Inflammatory macrophage (primary cell): ENCODE measurements at places on chromosomes 7 and 10.

DNA sequence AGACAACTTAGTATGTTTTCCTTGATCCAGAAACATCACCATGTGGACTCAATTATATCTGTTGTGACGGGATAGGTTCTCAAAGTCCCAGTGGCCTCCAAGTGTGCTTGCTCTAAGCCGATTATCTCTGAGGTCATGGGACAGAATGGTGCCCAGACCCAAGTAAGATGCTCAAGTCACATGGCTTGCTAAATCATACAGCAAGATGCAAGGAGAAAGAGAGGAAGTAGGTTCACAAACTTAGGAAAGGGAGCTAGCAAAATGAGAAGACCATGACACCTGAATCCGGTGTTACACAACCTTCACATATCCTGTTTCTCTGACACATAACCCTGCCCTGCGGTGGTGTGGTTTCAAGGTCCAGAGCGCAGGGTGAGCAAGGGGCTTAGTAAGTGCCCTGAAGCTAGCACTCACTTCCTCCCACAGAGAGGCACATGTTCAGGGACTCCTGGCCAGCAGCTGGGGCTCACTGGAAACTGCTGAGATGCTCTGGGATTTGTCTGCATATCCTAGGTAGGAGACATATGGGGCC, 590.9 kb upstream of the ANKRD30A start:
- DNase-seq, result peak; percentile 3

DNA sequence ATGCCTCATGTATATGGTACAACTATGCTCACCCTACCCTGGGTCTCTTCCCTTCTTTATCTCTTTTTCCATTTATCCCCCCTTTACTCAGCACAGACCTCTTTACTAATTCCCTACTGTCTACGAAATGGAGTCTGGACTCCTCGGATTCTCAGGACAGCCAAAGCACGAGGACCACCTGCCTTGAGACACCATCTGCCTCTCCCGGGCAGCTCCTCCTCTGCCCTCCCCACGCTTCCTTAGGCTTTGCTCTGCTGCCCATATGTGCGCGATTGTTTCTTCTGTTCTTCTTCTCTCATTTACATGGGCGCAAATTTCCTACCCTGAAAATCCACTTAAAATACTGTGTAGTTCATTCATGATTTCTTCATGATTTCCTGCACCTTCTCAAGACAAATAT, 62.7 kb upstream of the STK17A start:
- DNase-seq, result no peak

DNA sequence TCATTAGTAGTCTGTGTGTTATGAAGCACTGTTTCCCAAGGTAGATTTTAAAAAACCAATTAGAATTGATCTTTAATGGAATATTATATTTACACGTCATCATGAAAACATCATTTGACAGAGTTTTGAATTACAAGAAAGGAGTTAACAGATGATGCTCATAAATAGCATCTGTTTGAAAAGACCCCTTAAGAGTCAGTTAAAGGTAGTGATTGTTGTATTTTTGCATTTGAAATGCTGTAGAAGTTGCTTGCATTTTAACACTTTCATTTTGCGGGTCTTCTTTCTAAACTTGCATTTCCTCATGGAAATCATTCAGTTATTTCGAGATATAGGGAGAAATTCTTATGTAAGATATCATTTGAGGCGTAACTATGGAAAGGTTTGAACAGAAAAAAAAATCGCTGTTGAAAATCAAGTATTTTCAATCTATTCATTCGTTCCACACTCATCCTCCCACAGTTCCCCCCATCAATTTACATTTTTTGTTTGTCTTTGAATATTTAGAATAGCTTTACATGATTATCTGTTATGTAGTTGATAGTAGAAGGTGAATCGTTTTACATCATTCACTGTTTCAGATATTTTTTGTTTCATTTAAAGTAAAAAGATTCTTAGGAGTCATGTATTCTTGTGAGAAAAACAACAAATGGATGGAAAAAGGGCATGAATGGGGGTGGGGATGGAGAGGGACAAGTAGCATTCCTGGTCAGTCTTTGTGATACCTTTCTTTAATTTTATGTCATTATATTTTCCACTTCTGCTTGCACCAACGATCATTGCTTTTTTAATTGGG, 3.0 kb upstream of the SKIDA1 start:
- DNase-seq, result no peak

- peak; percentile 66 for DNase-seq
These were observed 73.7 kb downstream of the WDFY4 start for GRCh38 chr10:48758411-48758810.

DNA sequence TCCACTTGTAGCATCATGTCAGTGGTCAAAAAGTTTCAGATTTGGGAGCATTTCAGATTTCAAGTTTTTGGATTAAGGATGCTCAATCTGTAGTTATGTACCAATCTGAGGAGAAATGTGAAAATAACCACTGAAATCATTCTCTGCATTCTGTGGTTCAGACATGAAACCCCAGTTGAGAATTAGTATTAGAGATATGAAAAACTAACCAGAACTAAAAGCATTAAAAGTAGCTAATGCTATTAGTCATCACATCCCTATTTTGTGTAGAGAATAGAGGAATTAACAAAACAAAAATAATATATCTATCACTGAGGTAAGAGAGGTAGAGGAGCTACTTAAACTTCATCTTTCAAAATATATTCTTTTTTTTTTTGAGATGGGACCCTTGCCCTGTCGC, 28.0 kb downstream of the MICU1 start:
- DNase-seq, result no peak

GRCh38 chr10:64148607-64149006, 627.4 kb downstream of the REEP3 start:
- DNase-seq, result no peak

GRCh38 chr10:132382231-132382922, 14.6 kb upstream of the PWWP2B start:
- DNase-seq, result no peak

DNA sequence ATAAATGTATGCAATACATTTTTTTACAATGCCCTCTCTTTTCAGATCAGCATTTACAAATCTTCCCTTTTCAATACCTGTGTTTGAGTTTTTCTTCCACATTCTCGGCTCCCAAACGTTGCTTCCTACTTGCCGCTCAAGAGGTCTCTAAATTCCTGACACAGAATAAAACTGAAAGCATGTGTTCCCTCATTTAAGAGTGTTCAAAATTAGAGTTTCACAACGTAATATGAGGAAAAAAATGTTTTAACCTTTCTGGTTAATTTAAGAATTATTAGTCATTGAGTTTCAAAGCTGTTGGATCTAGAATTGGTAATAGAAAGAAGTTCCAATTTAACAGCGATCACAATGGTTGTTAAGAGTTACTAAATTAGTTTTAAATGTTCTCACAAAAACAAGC, 100.4 kb downstream of the ARID5B start:
- no peak for DNase-seq

DNA sequence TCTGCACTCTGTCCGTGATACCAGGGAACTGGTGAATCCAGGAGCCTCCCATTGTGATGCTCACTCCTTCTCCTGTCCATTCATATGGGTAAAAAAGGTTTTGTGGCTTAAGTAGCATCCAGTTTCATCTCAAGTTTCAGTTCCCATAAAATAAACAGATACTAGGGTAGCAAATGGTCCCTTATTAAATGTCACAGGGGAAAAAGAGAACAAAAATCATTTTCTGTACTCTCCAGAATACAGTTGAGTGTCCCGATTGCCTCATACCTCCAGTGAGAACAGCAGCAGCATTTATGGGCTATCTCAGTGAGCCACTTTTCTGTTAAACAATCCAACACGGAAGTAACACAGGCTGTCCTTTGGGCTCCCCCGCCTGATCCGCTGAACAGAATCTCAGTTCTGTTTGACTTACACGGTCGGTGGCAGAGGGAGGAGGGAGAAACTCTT, 179.6 kb downstream of the CELF2 start:
- peak; percentile 89 for DNase-seq

DNA sequence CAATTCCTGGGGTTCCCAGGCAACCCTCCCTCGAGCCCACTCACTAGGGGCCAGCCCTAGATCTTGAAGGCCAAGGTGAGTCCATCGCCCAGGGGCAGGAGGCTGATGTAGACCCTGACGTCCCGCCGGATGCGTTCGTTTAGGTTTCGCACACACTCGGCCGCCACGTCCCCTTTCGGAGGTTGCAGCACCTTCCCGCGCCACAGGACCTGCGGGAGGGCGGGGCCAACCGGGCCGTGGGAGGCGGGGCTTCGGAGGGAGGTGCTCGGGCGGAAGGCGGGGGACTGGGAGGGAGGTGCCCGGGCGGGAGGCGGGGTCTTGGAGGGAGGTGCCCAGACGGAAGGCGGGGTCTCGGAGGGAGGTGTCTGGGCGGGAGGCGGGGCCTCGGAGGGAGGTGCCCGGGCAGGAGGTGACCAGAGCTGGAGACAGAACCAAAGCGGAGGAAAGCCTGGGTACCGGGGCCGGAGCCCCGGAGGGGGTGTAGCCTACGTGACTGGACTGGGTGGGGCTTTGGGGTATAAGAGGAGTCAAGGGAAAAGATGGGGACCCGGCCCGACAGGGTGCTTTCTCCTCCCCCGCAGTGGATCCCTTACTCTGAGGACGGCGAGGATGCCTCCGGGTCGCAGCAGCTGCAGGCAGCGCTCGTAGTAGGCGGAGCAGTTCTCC, 1.6 kb downstream of the COMTD1 start:
- peak; percentile 94 for DNase-seq

- no peak for DNase-seq
These were observed 70.6 kb downstream of the CNNM2 start for GRCh38 chr10:102988404-102989314.

- no peak for DNase-seq
These were observed 58.9 kb upstream of the NCAPG2 start for GRCh38 chr7:158763454-158764033.

- DNase-seq, result peak; percentile 19
These were observed 7.1 kb downstream of the ZNF511 start for GRCh38 chr10:133315847-133316246.

DNA sequence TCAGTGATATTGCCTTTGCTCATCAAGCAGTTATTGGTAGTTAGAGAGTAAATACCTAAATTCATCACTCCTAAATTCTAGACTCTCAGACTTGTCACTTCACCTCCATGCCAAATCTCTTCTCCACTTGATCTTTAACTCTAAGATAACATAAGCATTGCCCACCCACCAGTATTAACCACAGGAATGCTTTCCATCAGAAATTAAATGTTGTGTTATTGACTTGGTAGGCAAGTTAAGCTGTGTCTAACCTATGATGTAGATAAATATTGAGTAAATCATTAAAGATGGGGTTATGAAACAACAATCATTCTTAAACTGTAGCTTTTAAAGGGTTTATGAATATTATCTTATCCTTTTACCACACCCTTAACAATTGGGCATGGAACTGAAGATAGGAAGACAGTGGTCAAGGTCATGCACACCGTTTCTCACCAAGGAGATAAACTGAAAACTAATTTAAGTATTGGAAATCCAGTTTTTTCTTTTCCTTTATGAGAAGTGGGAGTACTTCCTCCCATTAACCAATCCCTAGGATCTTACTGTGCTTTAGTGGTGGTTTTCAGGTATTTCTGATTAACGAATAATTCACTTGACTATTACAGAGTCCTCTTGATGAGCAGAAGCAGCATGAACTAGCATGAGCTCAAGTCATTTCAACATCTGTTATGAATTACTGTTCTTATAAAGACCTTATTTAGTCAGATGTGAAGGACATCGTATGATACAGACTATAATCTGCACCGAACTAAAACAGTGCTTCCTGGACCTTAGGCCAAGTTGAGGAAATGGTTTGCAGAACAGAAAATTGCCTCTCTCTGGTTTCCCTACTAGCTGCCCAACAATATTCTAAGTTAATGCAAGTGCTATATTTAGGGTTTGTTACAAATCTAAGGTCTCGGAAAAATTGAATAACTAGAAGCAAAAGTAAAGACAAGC, 142.0 kb downstream of the LCOR start:
- DNase-seq, result no peak

DNA sequence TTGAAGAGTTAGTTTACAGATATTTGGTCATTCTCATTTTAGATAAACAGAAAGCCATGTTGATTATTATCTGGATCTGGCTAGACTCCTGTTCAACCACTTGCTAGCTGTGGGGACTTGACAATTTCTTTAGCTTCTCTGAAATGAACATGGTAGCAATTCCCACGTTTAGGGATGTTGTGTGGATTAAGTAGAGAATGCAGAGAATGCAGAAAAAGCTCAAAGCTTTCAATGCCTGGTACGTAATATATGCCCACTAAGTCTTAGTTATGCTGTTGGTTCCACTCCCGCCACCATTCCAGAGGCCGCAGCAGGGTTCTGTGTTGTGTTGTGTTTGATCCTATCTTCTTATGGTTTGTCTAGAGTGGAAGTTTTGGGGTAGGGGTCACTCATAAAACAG, 39.2 kb upstream of the RPA3 start:
- DNase-seq, result no peak

GRCh38 chr10:65396997-65397396, 1528.8 kb upstream of the LRRTM3 start:
- DNase-seq, result no peak

GRCh38 chr10:93573924-93574323, 7.5 kb downstream of the FFAR4 start:
- no peak for DNase-seq

GRCh38 chr10:71082960-71083715, 129.2 kb upstream of the UNC5B start:
- peak; percentile 71 for DNase-seq

- DNase-seq, result peak; percentile 61
These were observed 170.8 kb upstream of the HABP2 start for GRCh38 chr10:113381981-113382509.

- DNase-seq, result no peak
These were observed 19.9 kb downstream of the CASD1 start for GRCh38 chr7:94529516-94529915.

GRCh38 chr7:101932083-101932482, 114.7 kb downstream of the CUX1 start:
- DNase-seq, result no peak

GRCh38 chr10:85175635-85176034, 847.2 kb downstream of the CCSER2 start:
- DNase-seq, result no peak

GRCh38 chr10:79079490-79080355, 11.0 kb downstream of the ZMIZ1 start:
- DNase-seq, result peak; percentile 52

- DNase-seq, result no peak
These were observed 488.5 kb upstream of the ANKRD30A start for GRCh38 chr10:36636879-36637278.

GRCh38 chr10:77349226-77349625, 288.4 kb downstream of the KCNMA1 start:
- no peak for DNase-seq

GRCh38 chr7:2567679-2568278, 9.0 kb downstream of the IQCE start:
- DNase-seq, result peak; percentile 50

DNA sequence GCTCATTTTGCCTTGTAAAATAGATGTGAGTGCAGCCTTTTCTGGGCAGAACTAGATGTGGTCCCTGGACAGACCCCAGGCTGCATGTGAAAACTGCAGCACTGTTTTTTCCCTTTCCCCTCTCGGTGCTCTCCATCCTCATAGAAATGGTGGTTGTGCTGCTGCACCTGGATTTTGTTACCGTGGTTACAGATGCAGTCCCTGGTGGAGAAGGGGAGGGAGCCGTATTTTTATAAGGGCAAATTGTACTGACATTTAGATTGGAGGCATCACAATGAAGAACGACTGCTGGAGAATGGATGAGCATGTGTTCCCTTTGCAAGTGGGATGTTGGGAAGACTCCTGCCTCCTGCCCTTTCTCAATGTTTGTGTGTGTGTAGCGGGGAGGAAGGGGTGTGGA, 469.9 kb downstream of the CCSER2 start:
- no peak for DNase-seq
